ENCODE measurements at places on chromosomes 5 and 9.

GRCh38 chr5:123699571-123699970 is 187.6 kb downstream of the CSNK1G3 start:
- DNase-seq: no peak

DNA sequence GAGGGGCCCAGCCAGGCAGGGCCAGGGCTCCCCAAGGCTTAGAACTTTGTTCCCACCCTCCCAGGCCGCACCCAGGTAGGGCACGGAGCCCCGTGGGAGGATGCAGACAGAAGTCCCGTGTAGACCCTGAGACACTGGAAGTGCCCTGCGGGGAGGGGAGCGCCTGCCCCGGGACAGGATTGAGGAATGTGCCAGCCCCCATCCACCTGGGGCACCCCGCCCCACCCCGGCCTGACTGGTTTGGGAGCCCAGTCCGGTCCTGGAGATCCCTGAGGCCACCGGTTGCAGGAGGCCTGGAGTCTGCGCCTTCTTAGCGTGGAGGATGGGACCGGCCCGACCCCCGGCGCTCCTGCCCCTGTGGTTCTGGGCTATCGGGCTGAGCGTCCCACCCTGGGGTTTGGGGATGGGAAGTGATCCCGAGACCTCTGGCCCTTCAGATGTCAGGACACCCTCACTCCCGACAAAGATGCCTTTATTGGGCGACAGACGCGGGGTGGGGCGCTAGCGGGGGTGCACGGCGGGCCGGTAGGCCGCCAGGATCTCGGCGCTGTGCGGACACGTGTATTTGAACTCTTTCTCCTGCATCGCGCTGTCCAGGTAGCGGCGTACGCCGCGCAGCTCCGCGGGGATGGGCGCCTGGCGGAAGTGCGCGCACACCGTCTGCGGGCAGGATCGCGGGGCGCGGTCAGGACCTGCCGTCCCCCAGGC is 2.0 kb downstream of the CLIC3 start:
- DNase-seq: no peak

GRCh38 chr5:144307736-144308135 is 137.1 kb downstream of the KCTD16 start:
- DNase-seq: no peak

GRCh38 chr5:167261309-167262100 is 1029.9 kb upstream of the WWC1 start:
- DNase-seq: no peak

DNA sequence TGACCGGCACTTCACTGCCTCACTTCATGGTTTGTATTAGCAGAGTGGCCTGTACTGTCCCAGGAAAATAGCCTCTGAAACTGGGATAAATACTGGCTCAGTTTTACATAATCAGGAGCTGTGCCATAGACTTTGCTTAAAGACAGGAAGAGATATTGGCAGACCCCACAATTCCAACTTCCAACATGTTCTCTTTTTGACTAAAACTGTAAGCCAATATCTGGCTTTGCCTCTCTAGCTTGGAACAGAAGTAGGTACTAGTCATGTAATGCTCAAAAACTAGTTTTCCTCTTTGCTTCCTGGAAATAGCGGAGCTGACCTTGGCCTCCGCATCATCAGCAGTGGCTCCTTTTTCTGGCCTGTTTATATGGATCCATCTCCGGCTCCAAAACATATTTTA is 276.9 kb downstream of the CDH9 start:
- no peak for DNase-seq

DNA sequence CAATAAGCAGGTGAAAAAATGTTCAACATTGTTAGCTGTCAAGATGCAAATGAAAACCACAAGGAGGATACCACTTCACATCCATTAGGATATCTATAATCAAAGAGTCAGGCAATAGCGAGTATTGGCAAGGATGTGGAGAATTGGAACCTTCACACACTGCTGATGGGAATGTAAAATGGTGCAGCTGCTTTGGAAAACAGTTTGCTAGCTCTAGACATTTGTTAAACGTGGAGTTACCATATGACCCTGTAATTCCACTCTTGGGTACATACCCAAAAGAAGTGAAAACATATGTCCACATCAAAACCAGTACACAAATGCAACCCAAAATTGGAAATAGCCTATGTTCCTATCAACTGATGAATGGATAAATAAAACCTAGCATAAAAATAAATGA is 37.4 kb downstream of the SCAMP1 start:
- DNase-seq: no peak

- DNase-seq: no peak
Measured at GRCh38 chr5:180785121-180785781, 17.4 kb downstream of the MGAT1 start.

GRCh38 chr5:98540056-98540455 is 233.4 kb upstream of the RGMB start:
- no peak for DNase-seq

DNA sequence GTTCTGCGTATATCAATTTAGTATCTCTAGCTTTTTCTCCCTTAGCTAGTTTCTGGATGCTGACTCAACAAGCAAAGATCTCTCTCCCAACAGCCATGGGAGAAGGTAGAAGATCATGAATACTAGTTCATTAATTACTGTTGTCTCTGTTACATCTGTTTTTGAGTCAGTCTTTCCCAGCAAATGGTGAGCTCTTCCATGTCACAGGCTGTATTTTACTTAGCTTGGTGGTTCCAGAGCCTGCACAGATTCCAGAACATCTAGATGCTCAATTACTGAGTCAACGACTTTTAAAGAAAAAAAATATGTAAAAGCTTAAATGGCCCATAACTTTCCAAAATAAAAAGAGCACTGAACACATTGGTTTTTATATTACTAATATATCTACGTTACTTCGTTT is 307.2 kb downstream of the NSG2 start:
- no peak for DNase-seq

- DNase-seq: no peak
Measured at GRCh38 chr5:53779541-53779981, 219.1 kb downstream of the NDUFS4 start.

DNA sequence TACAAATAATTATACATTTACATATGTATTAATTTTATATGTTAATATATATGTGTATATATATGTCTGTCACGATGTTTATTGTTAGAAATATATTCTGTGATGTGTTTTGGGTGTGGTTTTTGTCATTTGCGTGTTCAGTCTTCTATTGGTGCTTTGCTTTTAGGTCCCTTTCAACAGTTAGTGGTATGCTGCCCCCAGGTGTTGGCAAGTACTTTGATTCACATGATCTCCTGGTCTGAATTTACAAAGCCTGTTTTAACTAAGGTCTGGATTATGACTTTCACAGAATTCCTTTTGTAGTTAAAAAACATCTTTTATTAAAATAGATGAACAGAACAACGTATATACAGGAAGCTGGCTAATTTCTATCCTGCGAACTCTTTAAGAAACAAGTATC is 271.5 kb downstream of the CCDC171 start:
- DNase-seq: no peak

- DNase-seq: no peak
Measured at GRCh38 chr5:111706345-111706744, 50.6 kb downstream of the NREP start.

DNA sequence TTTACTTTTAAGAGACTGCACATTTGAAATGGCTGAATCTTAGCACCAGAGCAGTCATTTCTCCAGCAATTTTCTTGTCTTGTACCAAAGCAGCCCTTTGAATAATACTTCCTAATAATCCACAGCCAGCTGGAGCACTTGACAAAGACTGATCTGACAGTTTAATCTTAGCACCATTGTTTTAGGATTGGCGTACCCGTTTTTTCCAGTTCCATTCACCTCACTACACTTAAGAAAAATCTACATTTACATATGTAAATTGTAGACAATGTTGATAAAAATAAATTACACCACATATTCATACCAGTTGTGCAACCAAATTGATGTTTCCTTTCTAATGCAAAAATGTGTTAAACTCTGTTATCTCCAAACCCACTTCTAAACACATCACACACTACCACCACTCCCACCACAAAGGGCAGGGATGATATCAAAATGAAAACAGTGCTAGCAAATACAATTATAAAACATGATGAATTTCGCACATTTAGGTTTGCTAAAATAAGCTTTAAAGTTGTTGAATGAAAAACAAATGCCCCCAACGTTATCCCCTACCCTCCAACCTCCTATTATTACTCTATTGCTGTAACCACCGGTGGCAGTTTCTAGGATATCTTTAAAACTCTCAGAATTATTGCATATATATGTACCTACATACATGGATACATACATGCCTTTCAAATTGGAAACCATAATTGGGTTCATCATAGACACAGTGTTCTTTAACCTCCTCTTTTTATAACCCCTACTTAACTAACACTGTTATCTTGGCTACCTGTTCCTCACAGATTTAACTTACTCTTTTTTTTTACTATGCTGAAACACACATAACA is 21.5 kb downstream of the SERINC5 start:
- no peak for DNase-seq

All from K562 (cell line).